ENCODE measurements at places on chromosomes 7 and 10.

- no peak for DNase-seq
Observed at GRCh38 chr7:35652124-35652523, 42.8 kb downstream of the HERPUD2 start.

DNA sequence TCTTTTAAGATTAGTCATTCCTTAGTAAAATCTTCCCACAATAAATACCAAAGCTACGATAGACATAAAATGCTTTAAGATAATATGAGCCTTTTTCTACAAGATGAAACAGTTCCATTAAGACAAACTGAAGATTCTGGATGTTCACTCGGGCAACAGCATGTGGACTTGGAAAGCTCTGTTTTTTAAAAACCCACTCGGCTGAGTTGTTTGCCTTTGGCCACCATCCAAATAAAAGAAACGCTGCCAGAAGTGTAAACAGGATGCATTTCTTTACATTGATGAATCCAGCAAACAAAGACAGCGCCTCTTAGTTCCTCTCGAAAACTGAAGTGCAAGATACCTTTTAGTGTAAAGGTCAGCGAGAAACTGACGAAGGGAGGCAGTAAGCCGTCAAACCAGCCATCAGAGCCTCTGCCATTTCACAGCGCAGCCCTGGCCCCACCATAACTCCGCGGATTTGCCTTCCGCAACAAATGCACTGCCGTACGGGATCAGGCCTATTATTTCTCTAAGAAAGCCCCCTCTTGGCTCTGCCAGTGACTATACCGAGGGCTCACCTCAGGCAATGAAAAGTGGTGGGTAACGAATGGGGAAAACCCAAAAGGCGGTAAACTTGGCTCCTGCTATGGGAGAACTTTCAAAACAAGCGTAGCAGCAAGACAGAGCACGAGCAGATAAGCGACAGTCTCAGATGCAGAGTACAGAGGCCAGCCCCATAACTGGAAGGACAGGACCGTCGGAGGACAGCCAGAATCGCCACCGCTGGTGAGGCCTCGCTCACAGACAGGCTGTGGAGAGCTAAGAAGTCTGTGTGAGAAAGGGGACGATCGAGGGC lies 41.4 kb downstream of the GNA12 start:
- DNase-seq = no peak

DNA sequence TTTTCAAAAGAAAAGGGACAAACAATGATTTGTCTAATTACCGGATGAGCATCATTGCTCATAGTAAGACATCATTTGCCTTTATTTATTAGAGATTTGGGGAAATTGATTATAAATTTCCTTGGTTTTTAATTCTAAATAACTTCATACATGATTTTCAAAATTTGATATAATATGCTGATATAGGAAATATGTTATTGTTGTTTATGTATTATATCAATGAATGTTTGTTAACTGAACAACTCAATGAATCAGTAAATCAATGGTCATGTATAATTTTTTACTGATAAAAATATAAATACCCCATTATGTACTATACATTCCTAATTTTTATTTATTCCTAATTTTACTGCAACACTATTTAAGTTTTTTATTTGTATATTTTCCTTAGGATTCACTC lies 257.3 kb downstream of the TSPAN12 start:
- DNase-seq = no peak

GRCh38 chr10:44723619-44724325 lies 187.4 kb upstream of the TMEM72 start:
- DNase-seq = no peak

DNA sequence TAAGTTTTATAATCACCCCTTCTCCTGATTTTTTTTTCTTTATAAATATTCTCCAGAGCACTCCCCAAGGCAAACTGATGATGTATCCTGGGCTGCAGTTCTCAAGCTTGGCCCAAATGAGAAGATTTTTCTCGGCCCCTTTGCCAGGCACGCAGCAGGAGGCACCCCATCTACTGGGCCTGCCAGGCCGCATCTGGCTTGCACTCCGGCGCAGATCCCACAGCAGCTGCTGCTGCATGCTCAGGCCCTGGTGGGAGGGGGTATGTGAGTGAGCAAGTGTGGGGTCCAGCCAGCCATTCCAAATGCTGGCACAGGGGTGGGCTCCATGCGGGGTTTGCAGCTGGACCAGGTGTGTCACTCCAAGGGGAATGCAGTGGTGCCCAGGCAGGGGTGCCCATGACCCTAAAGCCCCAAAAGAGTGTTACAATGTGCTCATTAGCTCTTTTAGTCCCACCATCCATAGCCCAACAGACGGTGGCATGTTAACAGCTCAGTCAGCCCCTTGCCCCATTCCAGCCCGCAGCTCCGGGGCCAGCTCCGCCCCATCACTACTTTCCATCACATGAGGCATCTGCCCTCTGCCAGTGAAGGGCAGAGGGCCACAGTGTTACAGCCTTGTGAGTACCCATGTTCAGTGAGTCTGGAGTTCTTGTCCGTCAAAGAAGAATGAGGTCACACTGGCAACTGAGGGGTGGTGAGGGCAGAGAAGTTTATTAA lies 25.9 kb downstream of the OAT start:
- no peak for DNase-seq

GRCh38 chr7:44280636-44280992 lies 44.8 kb downstream of the CAMK2B start:
- no peak for DNase-seq

GRCh38 chr10:23529625-23530024 lies 90.8 kb downstream of the OTUD1 start:
- no peak for DNase-seq

GRCh38 chr7:113794573-113794972 lies 124.2 kb downstream of the PPP1R3A start:
- DNase-seq = no peak

GRCh38 chr10:93334901-93335327 lies 147.2 kb downstream of the MYOF start:
- DNase-seq = no peak

- DNase-seq = no peak
Observed at GRCh38 chr10:118308664-118309063, 33.5 kb downstream of the FAM204A start.

DNA sequence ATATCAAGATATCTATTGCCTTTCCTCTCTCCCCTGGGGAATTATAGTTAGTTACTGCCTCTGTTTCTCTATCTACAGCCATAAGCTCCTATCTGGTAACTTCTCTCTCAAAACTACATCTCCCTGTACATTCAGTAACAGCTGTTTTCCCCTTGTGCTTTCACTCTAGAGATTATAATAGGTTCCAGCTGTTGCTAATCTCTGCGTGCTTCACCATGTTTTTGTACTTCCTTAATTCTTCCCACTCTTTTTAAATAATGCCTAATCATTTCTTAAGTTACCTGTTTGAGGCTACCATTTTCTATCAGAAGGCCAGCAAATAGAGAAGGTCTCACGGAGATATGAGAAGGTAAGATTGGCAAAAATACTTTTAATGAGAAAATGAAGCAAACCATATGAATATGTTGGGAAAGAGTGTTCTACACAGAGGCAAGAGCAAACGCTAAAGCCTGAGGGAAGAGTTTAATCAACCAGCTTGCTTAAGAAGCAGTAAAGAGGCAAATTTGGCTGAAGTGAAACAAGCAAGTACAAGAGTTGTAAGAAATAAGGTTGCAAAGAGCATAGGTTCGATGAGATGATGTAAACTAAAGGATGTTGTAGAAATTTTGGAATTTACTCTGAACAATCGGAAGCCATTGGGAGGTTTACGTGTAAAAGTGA lies 101.9 kb upstream of the HGF start:
- DNase-seq = no peak

GRCh38 chr10:52048051-52048450 lies 266.0 kb upstream of the DKK1 start:
- no peak for DNase-seq

GRCh38 chr10:2342206-2342605 lies 604.9 kb upstream of the ADARB2 start:
- no peak for DNase-seq

DNA sequence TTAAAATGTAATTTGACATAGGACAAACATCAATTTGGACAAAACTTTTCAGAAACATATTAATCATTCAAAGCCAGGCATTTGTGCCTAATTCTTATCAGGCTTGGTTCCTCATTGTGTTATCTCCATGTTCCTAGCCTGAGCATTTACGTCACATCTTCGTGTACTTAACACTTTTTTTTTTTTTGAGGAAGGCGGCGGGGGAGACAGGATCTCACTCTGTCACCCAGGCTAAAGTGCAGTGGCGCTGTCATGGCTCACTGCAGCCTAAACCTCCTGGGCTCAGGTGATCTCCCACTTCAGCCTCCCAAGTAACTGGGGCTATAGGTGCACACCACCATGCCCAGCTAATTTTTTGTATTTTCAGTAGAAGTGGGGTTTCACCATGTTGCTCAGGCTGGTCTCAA lies 19.8 kb downstream of the HNRNPA2B1 start:
- no peak for DNase-seq

- no peak for DNase-seq
Observed at GRCh38 chr7:47350425-47350824, 231.5 kb downstream of the TNS3 start.

DNA sequence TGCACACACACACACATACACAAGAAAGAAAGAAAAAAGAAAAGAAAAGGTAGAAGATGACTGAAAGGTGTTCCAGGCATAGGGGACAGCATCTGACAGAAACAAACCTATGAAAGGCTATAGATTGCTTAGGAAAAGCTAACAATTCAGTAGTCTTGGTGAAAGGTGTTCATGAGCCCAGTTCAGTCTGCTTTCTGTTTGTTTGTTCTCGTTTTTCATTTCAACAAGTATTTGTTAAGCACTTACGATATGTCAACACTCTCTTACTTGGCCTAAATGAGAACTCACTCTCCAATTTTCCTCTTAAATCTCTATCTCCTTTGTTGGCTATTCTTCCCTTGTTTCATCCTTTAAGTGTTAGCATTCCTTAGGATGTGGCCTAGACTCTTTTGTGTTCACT lies 133.2 kb downstream of the GRM8 start:
- no peak for DNase-seq

DNA sequence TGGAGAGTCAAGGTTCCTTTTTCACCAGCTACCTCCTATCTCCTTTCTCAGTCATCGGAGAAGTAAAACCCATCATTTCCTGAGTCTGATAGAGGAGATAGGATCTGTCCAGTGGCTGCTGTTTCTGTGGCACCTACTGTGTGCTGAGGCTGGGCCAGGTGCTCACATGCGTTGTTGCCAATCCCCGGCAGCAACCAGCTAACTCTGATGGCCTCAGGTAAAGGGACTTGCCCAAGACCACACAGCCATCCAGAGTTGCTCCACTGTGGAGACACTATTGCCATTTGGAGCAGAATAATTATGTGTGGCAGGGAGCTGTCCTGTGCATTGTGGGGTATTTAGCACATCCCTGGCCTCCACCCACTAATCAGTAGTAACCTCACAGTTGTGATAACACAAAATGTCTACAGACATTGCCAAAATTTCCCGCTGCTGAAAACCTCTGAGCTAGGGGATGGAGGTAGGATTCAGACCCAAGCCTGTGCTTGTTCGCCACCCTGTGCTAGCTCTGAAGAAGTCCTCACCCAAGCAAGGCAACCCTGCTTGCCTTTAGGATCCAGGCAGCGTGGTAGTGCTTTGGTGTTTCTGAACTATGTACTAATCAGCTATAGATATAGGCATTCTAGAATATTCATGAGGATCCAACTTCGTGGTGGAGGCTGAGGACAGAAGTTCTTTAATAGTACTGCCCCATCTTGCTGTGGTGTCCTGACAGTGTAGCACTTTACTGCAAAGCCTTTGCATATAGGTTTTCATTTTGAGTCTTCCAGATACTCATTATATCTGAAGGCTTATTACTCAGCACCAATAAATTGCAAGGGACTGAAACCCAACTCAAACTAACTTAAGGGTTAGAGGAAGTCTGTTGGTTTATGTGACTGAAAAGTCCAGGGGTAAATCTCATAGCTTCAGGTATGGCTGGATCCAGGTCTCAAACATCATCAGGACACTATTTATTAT lies 164.6 kb downstream of the GRK5 start:
- no peak for DNase-seq

GRCh38 chr7:72467237-72467636 lies 55.1 kb upstream of the CALN1 start:
- DNase-seq = no peak

DNA sequence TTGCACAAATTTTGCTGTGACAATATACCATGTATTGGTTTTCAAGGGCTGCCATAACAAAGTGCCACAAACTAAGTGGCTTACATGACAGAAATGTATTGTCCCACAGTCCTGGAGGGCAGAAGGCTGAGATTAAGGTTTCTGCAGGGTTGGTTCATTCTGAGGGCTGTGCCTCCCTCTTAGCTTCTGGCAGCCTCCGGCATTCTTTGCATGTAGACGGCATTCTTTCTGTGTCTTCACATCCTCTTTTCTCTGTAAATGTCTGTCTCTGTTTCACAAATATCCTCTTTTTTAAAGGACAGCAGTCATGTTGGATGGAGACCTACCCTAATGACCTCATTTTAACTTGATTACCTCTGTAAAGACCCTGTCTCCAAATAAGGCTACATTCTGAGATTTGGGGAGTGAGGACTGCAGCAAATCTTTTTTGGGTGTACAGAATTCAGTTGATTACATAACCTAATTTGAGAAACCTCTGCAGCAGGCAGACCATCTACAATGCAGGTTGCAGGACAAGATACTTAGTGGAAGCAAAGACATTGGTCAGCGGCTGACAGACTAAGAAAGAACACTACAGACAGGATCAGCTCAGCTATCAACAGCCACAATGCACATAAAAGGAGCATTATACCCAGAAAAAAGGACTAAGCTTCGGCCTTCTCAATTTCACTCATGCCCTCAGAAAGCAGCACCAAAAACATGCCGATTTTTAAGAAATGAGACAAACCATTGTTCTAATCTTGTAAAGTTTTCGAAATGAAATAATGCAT lies 84.6 kb upstream of the FAM3C start:
- DNase-seq = no peak

DNA sequence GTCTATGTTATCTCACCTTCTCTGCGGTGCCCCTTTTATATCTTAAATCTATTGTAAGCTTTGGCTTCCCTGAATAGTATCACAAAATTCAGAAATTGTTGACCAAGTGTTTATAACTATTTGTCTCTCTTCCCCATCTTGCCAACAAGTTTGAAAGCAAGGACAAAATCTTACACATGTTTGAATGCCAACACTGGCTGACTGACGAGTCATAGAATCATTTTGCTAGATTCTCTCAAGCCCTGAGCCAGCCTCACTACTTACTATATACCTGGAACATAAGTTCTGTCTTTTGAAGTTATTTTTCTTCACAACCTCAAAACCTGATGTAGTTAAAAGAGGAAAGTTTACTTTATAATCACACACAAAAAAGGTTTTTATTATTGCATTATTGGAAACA lies 700.7 kb downstream of the PHTF2 start:
- no peak for DNase-seq

DNA sequence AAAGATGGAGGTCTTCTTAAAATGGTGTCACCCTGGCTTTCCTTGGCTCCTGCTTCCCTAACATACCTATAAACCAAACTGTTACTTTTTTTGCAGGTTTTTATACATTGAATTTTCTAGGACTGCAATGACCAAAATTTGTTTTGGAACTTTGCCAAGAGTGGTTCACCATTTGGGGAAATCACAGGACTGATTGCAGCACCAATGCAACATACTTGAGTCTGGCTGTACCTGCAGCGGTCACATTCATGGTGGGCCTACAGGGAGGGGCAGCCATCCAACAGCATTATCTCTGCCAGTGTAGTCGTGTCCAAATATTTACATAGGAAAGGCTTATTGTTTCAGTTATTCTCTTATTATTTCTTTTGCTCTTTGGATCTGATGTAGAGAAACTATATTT lies 69.0 kb downstream of the HACD1 start:
- no peak for DNase-seq

Measured in activated T-helper 1 cell treated with Interleukin-2 at 50 U/mL for 16 hours (primary cell).